ENCODE measurements at places on chromosomes 4 and X.

DNA sequence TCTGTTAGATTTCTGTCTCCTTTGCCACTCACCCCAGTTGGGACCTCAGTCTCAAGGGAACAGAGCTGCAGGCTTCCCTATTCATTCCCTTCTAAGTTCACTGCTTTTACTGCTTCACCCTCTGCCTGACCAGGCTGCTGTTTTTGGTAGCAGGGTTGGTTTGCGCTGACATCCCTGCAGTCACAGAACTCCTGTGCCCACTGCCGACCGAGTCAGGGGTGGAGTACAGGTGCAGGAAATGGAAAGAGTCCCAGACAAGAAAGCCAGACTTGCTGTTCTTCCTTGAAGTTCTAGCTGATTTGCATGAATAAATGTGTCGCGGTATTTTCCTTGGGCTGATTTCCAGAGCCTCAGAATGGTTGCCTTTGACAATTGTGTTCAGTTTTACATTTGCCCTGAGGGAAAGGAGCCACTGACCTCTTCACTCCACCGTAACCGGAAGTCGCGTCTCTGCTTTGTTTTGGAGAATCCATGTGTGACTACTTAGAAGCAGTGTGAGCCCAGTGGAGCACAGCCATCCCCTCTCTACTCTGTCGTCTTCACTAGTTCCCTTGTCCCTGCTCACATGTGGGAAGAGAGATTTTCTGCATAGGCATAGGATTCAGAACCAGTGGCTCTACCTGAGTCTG lies 84.8 kb downstream of the TNIP2 start:
- DNase-seq: peak; percentile 62

DNA sequence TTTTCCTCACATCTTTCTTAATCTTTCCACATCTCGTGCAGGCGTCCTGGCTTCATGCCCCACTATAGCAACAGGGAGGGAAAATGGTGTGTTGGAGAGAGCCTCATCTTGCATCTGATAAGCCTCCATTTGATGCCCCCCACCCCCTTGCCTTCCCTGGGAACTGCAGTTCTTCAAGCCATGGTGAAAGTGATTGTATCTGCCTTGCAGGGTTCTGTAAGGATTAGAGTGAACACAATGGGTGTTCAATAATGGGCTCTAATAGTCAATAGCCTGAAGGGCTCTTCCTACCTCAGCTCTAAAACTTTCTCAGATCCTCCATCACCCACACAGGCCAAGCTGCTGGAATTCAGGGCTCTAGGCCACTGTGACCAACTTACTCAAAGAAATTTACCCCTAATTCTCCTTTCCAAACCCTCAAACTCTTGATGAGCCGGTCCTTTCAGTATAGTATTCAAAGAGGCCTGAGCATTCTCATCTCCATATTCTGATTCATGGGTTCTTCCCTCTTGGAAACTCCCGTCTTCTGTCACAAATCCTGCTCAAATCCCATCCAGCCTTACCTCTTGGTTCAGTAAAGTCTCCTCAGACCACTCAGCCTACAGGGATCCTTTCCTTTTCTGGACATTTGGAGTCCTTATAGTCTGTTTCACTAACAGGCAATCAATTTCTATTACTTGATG lies 128.3 kb upstream of the TRIM2 start:
- no peak for DNase-seq

DNA sequence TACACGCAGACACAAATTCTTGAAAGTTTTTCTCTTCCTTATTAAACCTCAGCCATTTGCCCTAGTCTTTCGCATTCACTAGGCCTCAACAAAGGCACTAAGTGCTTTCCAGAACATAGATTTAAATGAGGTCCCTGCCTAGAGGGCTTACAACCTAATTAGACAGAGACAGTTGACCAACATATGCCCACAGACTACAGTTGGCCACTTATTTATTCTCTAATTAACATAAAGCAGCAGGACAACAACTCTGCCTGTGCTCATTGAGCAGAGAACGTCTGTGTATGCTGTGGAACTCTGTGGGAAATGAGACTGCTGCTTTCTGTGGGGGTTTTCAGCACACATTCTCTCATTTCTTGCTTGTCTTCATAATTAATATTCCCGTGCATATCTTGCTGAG lies 303.0 kb upstream of the TACR3 start:
- no peak for DNase-seq

GRCh38 chrX:8084006-8084405 lies 87.1 kb downstream of the VCX2 start:
- DNase-seq: peak; percentile 88

- DNase-seq: no peak
Observed at GRCh38 chr4:75715105-75715799, 9.1 kb upstream of the USO1 start.

- no peak for DNase-seq
Observed at GRCh38 chrX:68568136-68568535, 69.3 kb downstream of the YIPF6 start.

DNA sequence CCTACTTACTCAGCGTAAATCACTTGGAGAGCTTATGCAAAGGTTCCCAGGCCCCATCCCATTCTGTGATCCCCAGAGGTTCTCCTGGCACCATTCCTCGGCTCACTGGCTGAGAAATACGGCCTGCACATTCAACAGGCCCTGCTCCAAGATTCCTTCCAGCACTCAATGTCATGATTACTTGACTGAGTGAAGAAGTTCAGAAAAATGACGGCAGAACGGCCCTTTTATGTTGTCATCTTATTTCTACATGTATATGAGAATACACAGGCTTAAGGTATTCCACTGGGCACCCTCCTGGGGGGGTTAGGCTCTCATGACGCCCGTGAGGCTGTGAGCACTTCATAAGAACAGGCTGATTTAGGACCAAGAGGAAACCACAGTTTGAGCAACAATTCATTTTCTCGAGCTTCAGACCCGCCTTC lies 190.6 kb downstream of the NSUN7 start:
- DNase-seq: no peak

- peak; percentile 28 for DNase-seq
Observed at GRCh38 chr4:46844325-46844917, 64.6 kb downstream of the COX7B2 start.

- no peak for DNase-seq
Observed at GRCh38 chr4:147789596-147789995, 57.7 kb downstream of the ARHGAP10 start.

DNA sequence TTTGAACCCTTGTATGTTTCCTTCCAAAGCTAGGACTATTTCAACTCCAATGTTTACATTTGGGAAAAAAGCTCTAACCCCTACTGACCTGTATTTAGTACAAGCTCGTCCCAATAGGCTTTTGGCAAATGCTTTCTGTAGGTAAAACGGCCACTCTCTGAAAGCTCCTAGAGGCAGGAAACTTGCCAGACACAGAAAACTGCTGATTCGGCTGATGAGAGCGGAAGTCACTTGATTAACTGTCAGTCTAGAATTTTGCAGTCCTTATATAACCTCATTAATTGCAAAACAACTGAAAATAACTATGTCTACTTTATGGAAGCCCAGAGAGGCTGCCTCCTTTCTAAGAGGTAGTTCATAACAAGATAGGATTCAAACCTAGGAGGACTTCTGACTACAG lies 108.1 kb downstream of the TSPAN7 start:
- no peak for DNase-seq

GRCh38 chrX:107288676-107289075 lies 82.3 kb downstream of the DNAAF6 start:
- DNase-seq: no peak

Measured in NCI-H146 (cell line).